CD4-positive, alpha-beta T cell treated with Interleukin-15 for 1 hour (primary cell): ENCODE measurements at places on chromosomes 7 and 10.

DNA sequence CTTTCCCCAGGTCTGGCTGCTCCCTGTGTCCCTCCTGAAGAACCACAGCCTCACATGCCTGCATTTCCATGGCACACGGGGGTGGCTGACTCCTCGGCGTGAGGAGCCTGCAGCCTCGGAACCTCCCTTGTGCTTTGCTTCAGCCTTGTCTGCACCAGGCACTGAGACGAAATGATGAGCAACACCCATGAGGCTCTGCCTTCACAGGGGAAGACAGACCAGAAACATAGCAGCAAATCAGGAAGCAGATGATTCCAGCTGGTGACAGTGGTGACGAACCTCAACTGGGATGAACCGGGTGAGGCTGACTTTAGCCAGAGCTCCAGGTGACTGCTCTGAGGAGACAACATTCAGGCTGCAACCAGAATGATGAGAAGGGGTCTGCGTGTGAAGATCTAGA, 84.5 kb upstream of the SMNDC1 start:
- DNase-seq: no peak

DNA sequence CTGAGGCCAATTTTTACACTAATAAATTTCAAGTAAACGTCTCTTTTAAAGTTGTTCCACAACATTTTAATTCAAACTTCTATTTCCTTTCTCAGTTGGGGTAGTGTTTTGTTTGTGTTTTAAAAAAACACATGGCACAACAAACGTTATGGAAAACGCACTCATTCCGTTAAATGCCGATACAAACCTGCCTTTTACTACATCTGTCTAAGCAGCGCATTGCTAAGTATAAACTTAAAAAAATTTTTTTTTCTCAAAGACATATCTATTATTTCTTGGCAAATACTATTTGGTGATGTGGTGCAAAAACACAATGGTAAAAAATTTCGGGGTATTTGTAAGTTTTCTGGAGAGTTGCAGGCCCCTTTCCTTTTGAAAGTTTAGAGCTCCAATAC, 1.4 kb downstream of the SKIDA1 start:
- DNase-seq: no peak

DNA sequence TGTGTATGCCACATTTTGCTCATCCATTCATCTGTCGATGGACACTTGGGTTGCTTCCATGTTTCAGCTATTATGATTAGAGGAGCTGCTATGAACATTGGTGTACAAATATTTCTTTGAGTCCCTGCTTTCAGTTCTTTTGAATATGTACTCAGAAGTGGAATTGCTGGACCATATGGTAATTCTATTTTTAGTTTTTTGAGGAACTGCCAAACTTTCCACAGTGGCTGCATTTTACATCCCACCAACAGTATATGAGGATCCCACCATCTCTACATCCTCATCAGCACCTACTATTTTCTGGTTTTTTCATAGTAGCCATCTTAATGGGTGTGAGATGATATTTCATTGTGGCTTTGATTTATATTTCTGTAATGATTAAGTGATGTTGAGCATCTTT, 44.7 kb upstream of the ZMIZ2 start:
- DNase-seq: no peak

GRCh38 chr10:105585753-105586152, 944.7 kb downstream of the SORCS3 start:
- no peak for DNase-seq

GRCh38 chr7:29160080-29160479, 13.7 kb upstream of the CPVL start:
- no peak for DNase-seq

DNA sequence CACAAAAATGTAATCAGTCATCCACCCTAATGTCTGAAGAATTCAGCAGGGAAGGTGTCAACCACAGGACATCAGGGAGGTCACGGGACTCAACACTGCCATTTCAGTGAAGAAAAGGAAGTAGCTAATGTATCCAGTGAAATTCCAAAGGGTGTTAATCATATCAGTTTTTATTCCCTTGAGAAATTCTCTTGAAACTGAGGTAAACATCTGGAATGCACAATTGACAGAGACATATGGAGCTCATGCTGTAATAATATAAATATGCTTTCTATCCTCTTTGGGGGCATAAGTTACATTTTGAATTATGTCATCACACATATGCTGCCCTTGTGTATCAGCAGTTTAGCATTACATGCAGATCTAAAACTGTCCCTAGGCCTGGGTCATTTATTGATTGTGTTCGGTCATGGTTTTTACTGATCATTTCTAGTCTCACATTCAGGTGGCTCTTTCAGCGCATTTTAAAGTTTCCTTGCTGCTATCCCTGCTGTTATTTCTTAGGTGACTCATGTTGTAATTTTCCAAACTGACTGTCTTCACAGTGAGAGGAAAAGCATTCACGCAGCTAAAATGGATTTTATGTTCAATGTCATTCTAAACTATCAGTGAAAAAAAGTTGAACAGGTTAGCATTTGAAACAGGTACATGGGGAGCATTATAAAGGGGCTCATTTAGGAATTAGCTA, 273.9 kb downstream of the TSPAN12 start:
- DNase-seq: no peak

- no peak for DNase-seq
Measured at GRCh38 chr7:876972-877311, 588 bp downstream of the GET4 start.

- DNase-seq: peak; percentile 92
Measured at GRCh38 chr7:923108-924041, 31.1 kb downstream of the ADAP1 start.

- no peak for DNase-seq
Measured at GRCh38 chr10:1034758-1035157, 9.1 kb upstream of the IDI2 start.

GRCh38 chr7:25255611-25256332, 27.5 kb upstream of the NPVF start:
- DNase-seq: no peak

GRCh38 chr10:30059209-30060107, at the start of gene JCAD:
JCAD (minus strand) TSS chr10:30059586; CDS start chr10:30047812, 11,774 bp downstream.
- DNase-seq: peak; percentile 43

GRCh38 chr7:49023345-49024328, 99.3 kb downstream of the CDC14C start:
- DNase-seq: no peak

DNA sequence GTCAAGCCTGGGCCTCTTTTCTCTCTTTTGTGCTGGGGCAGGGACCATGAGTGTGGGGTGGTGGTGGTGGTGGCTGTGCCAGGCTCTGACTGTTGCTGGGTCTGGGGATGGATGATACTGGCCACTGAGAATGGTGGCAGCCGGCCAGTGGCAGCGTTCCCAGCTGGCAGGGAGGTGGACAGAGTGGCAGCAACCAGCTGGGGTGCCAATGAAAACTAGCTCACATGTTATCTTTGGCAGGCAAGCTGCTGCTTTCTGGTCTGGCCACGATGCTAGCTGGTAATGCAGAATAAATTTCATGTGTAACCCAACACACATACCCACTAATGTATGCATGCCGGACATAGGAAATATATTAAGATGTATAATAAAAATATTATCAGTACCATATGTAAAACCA, 95.0 kb upstream of the SLC26A5 start:
- no peak for DNase-seq

GRCh38 chr7:29808075-29808801, 1.9 kb downstream of the WIPF3 start:
- DNase-seq: no peak

DNA sequence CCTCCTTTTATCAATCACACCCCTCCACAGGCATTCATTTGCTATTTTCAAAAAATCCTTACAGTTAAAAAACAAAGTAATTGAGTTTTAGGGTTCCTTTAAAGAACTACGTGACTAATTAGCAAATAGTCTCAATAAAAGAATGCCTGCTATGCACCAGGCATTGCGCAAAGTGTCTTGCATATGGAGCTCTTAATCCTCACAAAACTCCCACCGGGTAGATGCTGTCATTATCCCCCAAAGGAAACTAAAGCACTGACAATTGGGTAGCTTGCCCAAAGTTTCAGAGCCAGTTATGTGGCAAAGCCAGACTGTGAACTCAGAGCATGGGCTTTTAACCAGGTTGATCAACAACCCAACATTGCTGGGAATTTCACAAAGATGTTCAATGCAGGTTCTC, 305.7 kb downstream of the ELMO1 start:
- no peak for DNase-seq

- no peak for DNase-seq
Measured at GRCh38 chr10:104026762-104027161, 58.9 kb downstream of the COL17A1 start.

DNA sequence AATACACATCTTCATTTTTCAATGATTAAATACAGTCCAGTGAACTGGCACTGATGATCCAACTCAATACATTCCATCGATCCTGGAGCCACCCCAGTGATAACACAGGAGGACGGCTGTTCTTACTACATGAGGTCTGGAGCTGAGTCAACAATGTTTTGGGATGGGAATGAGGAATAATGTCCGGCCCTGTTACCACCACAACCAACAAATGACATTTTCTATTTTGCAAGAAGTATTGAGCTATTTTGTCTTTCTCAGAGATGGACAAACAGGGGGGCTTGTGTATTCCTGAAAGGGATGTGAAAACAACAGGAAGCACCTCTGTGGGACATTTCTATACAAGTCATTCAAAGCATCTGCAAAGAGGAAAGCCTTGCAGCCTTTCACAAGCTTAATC, 249.2 kb downstream of the PARD3 start:
- DNase-seq: no peak

DNA sequence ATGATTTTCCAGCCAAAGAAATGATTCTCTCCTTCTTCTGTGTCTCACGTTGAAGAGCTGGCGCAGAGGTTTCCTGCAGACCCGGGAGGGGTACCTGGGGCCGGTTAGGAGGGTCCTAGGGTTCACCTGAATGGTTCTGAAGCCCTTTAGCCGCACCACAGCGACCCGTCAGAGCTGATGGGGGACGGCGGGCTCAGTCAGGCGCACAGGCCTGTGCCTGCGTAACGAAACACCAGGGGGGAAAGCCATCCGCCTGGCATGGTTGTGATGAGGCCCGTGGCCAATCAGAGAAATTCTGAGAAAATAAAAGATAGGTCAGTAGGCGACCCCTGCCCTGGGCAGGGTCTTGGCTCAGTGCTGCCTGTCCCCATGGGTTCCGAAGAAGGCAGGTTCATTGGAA, 35.6 kb downstream of the FAM20C start:
- no peak for DNase-seq

GRCh38 chr10:60726257-60726656, 52.0 kb upstream of the CDK1 start:
- no peak for DNase-seq

DNA sequence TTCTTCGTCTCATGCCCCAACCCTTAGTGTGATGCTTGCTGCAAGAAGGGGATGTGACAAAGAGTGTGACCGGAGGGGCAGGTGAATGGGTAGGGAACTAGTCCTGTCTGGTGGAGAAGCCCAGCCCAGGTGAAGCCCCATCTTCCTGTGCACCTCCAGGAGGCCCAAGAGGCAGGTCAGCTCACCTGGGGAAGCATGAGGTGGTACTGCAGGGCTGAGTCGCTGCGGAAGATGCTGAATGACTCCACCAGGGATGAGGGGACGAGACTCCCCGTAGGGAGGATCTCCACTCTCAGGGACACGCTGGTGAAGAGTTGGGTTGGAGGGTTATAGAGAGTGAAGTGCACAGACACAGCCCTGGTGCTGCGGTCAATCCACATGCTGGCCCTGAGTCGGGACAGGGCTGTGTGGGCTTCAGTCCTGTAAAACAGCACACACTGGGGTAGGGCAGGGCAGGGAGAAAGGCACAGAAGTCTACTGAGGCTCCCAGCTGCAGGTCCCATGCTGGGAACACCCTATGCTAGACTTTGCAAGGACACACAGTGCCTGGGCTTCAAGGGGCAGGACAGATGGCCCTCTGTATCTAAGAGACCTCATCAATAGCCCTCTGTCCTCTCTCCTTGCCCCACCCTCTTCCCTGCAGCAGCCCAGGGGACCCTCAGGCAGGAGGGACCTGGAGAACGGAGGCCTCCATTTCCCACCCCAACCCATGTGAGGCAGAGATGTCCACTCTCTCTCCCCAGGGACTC, 136.5 kb downstream of the PKD1L1 start:
- DNase-seq: no peak

- DNase-seq: peak; percentile 65
Measured at GRCh38 chr10:73810735-73811465, 498 bp downstream of the NDST2 start.

- DNase-seq: no peak
Measured at GRCh38 chr10:69647819-69648218, 17.8 kb downstream of the FAM241B start.

- DNase-seq: no peak
Measured at GRCh38 chr7:28531291-28531690, 119.0 kb downstream of the CREB5 start.

GRCh38 chr7:129351320-129351719, 82.9 kb upstream of the STRIP2 start:
- DNase-seq: no peak

DNA sequence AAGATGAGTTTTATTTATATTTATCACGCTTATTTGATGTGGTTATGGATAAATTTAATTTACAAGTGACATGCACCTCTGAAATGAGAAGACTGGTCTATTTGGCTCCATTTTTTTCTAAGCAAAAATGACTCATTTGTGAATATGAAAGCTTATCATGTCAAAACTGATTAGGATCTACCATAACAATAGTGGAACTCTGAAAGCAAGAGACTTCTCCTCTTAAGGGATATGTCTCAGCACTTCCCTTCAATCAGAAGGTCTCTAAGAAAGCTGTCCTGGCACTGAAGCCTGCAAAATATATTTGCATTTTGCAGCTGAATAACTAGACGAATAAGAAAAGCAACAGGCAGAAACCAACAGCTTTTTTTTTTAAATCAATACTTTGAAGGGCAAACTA, 12.7 kb downstream of the FAS start:
- DNase-seq: no peak

DNA sequence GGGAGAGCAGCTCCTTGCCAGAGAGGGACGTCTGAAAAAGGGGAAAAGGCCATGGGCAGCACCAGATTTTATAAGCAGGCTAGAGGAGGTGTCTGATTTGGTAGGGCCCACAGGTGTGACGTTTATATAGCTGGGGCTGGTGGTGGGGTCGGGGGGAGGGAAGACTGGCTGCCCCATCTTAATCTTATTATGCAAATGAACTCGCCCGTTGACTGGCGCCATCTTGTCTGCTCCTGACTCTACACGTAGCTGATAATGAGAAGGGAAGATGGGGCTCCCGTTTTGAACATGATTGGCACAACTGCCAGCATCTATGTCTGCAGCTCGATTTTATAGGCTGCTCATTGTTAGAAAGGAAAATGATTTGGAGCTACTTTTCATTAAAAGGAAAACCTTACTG, 28.6 kb upstream of the CADPS2 start:
- no peak for DNase-seq

DNA sequence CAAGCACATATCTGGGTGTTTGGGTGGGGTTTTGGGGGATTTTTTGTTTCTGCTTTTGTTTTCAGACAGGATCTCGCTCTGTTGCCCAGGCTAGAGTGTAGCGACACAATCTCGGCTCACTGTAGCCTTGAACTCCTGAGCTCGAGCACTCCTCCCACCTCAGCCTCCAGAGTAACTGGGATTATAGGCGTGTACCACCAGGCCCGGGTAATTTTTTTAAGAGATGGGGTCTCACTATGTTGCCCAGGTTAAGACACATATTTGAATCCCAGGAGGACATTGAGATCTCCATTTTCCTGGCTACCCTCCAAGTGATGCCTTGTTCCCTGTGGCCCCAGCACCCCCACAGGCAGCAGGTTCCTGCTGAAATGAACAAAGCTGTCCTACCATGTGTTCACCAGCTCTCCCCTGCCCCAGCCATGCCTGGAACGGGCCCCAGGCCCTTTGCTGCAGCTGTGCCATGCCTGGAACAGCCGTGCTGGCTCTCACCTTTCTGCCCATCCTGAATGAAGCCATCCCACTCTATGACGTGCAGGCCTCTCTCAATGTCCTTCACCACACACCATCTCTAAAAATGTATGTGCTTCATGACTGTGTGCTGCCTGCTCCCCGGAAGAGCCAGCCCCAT, 55.0 kb upstream of the DNAAF5 start:
- no peak for DNase-seq

- DNase-seq: no peak
Measured at GRCh38 chr10:132835848-132836233, 49.9 kb upstream of the NKX6-2 start.
